ENCODE measurements at places on chromosomes 5 and 9.

- peak; percentile 61 for DNase-seq
These were observed 48.1 kb downstream of the EBF1 start for GRCh38 chr5:159051421-159052282.

DNA sequence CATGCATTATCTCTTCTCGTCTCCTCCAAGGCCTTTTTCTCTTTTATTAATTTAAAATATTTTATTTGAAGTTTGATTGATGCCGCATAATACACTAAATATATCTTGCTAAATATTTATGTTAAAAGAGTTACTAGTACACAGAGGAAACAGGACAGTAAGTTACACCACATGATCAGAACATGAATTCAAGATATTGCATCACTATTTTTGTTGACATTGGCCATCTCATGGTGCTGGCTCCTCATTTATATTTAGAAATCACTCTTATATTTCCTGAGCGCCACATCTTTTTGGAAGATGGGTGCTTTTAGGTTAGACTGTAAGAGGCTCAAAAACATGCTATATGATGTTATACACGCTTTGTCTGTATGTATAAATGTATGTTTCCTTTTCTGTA is 23.0 kb downstream of the SPEF2 start:
- no peak for DNase-seq

- DNase-seq: peak; percentile 30
These were observed 51.4 kb downstream of the ROR2 start for GRCh38 chr9:91898451-91899218.

DNA sequence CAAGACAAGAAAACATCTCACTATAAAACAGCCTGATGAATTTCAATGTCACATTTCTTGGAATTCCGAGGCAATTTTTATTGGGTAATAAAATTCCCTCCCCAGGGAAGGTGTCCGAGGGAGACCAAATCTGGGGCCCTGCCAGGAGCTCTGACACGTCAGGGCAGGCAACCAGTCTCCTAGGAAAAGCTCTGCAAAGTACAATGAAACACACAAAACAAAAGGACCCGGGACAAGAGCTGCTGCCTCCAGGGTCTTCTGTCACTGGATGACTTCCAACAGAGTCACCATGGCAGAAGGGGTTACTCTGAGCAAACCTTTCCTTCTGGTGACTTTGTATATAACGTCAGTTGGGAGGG is 50.8 kb downstream of the SAXO1 start:
- DNase-seq: no peak

DNA sequence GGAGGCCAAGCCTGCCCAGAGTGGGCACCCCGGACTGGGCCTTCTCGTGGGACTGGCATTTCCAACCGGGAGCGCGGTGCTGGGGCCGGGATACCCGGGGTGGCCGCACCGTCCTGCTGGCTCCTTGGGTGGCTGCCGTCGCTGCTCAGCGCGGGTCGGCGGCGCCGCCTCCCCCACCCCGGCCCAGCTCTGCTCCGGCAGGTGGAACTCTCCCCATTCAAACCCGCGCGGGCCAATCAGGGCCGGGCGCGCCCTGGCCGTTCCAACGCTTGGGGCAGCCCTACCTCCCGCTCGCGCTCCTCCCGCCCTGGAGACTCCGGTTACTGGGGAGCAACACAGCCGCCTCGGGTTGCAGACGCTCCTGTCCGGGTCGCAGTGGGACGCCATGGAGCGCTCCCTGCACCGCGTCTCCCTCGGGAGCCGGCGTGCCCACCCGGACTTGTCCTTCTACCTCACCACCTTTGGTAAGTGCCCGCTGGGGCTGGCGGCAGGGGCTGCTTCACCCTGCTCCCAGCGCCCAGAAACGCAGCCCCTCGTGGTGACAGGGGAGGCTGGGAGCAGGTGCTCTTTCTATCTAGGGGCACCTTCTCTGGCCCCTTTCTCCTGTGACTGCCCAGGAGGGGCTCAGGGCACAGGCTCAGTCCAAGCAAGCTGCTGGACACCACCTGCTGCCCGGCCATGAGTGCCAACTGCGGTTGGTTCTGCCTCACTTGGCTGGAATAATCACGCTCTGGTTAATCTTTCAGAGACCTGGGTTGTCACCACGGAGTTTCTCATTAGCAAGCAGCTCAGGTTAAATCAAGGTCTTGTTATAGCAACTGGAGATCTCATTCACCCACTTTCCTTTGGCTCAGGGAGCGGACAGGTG is at the start of gene RGS3:
TSS of gene RGS3 (plus strand) at position 310 of the 868 bp plus-strand sequence. CDS start at position 386, 76 bp downstream.
- no peak for DNase-seq

DNA sequence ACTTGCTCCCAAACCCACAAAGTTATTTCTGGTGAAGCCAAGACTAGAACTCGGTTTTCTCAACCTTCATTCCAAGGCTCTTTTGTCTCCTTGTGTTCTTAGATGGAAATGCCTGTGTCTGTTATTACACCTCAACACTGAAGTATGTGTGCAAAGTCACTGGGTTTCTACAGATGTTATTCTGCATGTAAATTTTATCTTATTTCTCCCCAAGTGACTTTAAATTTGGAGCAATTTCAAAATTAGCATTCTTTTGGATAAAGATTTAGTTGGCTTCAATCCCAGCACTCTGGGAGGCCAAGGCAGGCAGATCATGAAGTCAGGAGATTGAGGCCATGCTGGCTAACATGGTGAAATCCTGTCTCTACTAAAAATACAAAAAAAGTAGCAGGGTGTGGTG is 104.4 kb upstream of the GNA14 start:
- DNase-seq: peak; percentile 42

DNA sequence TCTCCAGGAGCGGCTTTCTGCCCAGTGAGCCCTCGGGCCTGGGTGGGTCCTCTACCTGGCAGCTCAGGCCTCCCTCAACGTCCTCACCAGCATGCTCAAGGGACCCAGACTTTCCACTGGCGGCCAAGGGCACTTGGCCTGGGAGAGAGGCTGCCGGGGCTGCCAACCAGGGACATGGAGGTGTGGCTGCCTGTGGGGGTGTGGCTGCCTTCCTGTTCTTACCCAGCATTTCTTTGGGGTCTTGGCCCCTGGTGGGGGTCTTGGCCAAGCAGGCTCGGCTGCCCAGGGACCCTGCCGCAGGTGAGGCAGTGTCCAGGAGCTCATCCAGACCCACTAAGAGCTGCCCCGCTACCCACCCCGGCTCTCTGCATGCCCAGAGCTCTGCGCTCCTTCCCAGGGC is 7.2 kb upstream of the QSOX2 start:
- no peak for DNase-seq

- DNase-seq: no peak
These were observed 27.7 kb downstream of the CDC37L1 start for GRCh38 chr9:4706971-4707622.

- no peak for DNase-seq
These were observed 72.0 kb downstream of the ZNF474 start for GRCh38 chr5:122201365-122201764.

DNA sequence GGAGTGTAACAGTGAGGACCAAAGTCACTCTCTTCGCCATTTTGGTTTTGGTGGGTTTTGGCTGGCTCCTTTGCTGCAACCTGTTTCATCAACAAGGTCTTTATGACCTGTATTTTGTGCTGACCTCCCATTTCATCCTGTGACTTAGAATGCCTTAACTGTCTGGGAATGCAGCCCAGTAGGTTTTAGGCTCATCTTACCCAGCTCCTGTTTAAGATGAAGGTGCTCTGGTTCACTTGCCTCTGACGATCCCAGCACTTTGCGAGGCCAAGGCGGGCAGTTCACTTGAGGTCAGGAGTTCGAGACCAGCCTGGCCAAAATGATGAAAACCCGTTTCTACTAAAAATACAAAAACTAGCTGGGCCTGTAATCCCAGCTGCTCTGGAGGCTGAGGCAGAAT is 1.8 kb upstream of the CKS2 start:
- DNase-seq: no peak

- no peak for DNase-seq
These were observed 86.1 kb downstream of the SMIM23 start for GRCh38 chr5:171871711-171872110.

GRCh38 chr9:89871871-89872331 is 267.1 kb downstream of the GADD45G start:
- DNase-seq: no peak

DNA sequence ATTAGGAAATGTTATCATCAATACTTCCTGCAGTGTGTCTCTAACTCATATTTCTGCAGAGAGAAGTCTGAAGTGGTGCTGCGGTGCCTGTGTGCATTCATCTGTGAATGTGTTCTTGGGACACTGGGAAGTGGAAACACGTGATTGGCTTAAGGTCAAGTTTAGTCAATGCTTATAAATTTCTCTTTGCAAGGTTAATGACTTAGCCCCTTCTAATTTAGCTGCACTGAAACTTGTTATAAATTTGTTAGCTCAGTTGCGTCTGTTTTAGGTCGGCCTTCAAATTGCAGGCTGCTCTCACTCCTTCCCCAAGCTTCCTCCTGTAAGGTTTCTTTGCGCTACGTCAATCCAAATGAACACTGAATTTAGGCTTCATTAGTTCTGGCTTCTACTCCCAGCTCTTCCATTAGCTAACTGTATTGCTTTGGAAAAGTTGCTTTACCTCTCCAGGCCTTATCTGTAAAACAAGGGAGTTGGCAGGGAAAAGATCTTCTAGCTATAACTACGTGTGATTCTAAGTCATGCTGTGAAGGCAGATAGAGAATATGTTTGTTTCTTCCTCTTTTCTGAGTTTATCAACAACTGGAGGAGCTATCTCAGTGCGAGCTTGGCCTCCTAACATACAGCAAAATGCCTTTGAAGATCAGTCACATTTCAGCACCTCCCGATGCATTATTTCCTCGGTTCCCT is 341.8 kb downstream of the NFIB start:
- DNase-seq: no peak

DNA sequence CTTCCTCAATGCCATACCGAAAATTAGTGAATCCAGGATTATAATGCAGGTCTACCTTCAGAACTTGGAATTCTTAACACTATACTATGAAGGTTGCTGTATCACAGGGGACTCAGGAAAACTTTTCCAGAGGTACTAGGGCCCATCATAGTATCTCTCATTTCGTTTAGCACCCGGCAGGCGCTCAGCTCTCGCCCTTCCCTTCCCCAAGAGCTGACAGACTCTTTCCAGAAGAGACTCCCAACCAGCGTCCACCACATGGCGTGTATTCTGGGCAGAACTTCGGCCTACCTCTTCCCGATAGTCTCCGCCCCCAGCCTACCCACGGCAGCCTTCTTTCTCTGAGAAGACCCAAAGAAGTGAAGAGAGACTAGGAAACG is 271 bp downstream of the NOL8 start:
- no peak for DNase-seq

All from AG20443 (cell line).